Activated CD4-positive, alpha-beta T cell treated with anti-CD3 and anti-CD28 coated beads, Interleukin-2, amount 50 U/mL, for 16 hours (primary cell): ENCODE measurements at places on chromosomes 16 and 17.

GRCh38 chr17:61426482-61427304 lies 25.5 kb upstream of the TBX4 start:
- DNase-seq = no peak

GRCh38 chr17:81503619-81504018 lies 9.0 kb downstream of the ACTG1 start:
- no peak for DNase-seq

DNA sequence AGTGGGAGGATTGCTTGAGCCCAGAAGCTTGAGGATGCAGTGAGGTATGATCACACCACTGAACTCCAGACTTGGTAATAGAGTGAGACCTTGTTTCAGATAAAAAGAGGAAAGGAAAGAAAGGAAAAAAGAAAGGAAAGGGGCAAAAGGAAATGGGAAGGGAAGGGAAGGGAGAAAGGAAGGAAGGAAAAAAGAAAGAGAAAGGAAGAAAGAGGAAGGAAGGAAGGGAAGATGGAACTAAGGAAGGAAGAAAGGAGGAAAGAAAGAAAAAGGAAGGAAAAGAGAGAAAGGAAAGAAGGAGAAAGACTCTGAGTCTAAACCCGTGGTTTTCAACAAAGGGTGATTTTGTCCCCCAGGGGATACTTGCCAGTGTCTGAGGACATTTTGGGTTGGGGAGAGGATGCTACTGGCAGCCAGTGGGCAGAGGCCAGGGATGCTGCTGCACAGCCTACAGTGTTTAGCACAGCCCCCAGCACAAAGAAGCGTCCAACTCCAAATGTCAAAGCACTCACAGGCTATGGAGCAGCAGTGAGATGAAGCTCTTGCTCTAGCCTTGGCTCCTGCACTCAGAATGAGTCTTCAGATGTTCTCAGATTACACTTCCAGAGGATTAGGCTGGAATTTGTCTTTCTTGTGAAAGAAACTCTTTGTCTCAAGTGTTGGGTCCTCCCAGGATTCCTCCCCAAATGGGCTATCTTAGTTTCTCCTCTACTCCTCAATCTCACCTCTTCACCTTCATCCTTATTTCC lies 64.2 kb downstream of the BMERB1 start:
- DNase-seq = no peak

DNA sequence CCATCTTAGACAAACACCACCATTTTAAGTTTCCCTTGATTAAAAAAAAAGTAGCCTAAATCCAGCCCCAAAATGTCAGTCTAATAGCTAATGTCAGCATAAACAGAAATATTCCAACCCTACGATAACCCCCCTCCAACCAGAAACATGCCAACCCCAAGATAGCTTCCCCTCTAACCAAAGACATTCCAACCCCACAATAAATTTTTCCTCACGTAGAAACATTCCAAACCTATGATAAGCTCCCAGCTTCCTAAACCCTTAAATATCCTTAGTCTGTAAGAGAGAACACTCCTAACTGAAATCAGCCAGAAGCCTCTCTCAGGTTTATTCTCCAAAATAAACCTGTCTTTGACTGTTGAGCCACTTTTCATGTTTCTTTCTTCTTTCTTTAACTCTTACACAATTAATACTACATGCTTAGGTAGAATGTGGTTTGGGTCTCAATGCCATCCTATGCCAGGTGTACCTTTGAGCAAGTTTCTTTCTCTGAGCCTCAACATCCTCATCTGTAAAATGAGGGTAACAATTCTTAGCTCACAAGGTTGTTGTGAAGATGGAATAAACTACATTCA lies 10.5 kb upstream of the KRT38 start:
- DNase-seq = no peak

GRCh38 chr17:57290981-57291380 lies 34.7 kb downstream of the MSI2 start:
- no peak for DNase-seq
